ENCODE measurements at places on chromosomes 1 and 21.

GRCh38 chr1:229452956-229453801, 19.3 kb upstream of the ACTA1 start:
- DNase-seq: no peak

- no peak for DNase-seq
Measured at GRCh38 chr1:226363801-226364513, 43.9 kb downstream of the PARP1 start.

GRCh38 chr1:203860396-203861025, 888 bp upstream of the SNRPE start:
- no peak for DNase-seq

GRCh38 chr1:117301901-117302300, 65.3 kb upstream of the MAN1A2 start:
- DNase-seq: no peak

- DNase-seq: no peak
Measured at GRCh38 chr1:66282891-66283621, 250.9 kb upstream of the SGIP1 start.

- no peak for DNase-seq
Measured at GRCh38 chr21:34252751-34253150, 111.1 kb upstream of the KCNE2 start.

GRCh38 chr21:29550205-29550604, 251.5 kb downstream of the BACH1 start:
- no peak for DNase-seq

DNA sequence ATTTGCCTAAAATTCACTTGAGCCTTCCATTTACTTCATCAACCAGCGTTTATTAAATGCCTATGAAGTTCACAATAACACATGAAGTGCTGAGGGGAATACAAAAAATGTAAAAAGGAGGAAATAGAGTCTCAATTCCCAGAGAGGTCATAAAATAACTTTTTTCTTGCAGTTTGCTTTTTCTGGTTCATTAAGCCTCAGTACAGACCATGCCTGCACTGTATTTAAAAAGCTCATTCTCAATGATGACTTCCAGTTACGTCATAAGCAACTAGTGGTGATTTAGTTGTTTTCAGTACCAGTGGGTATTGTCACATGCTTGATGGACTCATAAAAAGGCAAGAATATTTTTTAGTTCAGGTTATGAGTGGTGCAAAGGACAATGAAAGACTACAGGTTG, 160.1 kb upstream of the UBE2U start:
- DNase-seq: no peak

DNA sequence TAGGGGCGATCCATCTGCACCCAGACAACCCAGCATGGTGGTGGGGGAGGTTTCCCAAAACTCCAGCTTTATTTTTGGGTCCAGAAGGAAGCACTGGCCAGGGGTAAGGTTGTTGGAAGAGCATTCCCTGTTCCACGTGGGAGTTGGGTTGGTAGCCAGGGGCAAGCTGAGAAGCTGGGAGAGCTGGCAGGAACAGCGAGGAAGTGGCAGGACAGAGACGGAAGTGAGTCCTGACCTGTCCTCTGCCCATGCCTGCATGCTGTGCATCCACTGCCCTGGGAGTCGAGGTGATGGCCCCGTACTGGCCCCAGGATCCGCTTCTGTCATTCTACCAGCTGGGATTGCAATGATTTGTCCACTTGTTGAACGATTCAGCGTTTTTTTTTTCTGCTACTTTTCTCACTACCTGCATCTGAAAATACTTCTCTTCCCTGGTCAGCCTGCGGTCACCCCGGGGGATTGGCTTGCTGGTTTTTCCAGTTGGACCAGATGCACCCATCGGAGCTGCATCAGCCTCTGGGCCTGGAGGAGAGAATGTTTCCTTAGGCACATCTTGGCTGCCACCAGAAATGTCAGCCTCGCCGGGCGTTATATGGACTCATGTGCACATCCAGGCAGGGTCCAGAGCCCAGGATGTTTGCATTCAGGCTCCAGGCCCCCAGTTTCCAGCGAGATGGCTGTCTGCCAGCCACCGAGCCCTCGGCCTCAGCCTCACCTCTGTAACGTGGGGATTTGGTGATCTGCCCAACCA, 28.3 kb upstream of the TMPRSS2 start:
- DNase-seq: no peak

DNA sequence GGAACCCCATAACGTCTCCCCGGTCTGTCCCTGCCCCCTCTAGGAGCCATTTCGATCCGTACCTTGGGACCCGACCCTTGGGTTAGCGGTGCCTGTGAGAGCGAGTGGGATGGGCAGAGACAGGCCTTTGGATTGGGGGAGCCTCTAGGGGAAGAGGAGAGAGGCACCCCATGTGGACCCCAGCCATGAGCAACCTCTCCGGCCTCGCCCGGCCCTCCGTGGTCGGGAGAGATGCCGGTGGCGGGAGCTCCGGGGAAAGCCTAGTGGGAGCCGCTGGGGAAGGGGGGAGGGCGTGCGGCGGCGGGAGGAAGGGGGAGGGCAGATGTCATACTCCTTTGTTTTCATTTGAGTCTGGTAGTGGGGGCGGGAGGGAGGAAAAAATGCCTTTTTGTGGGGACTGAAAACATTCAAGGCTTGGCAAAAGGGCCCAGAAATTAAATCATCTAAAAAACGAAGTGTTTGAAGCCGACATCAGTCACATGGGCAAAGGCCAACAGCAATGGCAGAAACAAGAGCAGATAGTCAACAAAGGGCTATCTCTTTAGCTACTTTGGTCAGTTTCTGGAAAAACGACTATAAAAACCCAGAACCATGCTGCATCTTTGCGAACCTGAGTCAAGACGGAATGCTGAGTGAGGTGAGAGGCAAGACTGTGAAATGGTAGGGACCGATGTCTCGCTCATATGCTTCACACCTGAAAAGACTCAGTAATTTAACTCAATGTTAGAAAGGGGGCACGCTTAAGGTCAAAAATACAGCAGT, 758 bp downstream of the PTBP2 start:
- peak; percentile 75 for DNase-seq

DNA sequence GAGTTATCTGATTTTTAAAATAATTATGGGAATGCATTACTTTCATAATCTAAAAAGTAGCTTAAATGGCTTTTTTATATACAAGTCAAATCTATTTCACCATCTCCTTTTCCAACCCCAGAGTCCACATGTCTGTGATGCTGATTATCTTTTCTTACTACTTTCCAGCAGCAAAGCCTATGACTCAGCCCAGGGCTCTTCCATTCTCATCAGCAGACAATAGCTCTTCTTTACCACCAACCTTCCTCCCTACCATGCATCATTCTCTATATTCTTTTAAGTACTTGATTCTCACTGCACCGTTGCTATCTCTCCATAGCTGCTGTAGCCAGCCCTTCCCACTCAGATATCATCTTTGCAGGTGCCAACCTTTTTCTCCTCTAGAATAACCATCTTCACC, 61.3 kb downstream of the OVGP1 start:
- DNase-seq: no peak

- no peak for DNase-seq
Measured at GRCh38 chr1:165904948-165905347, 77.5 kb downstream of the UCK2 start.

DNA sequence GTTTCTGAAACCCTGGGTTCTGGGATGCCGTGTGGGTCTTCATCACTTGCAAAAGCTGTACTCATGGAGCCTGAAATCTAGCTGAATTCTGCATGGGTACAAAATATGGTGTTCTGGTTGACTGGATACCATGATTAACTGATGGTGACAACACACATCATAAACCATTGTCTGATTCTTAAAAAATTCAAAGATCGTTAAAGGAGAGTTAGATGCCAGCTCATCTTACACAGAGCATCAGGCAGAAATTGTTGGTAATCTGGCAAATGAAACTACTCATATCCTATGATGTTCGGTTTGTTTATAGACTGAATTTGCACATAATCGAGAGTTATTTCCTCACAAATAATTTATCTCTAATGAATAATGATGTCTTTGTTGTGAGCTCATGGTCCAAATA, 218.1 kb upstream of the PKN2 start:
- DNase-seq: no peak

- no peak for DNase-seq
Measured at GRCh38 chr1:227759341-227760300, 24.4 kb downstream of the SNAP47 start.

GRCh38 chr21:37593740-37594471, 227.3 kb downstream of the DYRK1A start:
- no peak for DNase-seq

DNA sequence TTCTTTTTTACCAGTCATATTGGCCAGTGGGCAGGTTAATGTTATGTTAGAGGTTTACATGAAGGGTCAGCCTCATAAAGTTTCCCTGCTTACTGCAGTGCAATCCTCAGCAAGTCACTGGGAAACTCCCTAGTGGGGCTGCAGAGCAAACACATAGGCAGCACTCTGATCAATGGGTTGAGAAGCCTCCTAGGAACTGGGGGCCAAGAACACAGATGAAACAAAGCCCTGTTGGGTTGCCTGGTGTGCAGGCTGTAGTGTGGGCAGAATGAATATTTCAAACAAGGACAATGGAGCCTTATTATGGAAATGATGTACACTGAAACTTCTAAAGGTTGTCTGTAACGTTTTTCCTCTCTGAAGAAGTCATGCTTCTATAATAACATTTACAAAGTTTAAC, 431.6 kb upstream of the PTBP2 start:
- DNase-seq: no peak

DNA sequence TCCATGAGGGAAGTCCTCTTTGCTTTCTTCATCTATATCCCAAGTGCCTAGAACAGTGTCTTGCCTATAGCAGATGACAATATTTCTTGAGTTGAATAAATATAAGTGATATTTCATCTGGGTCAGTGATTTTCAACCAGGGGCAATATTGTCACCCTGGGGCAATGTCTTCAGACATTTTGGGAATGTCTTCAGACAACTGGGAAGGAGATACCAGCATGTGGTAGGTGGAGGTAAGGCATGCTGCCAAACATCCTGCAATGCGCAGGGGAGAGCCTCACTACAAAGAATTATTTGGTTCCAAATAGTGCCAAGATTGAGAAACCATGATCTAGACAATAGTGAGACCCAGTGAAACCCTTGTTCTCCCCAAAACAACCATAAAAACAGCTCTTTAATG, 54.7 kb downstream of the C1orf94 start:
- no peak for DNase-seq

DNA sequence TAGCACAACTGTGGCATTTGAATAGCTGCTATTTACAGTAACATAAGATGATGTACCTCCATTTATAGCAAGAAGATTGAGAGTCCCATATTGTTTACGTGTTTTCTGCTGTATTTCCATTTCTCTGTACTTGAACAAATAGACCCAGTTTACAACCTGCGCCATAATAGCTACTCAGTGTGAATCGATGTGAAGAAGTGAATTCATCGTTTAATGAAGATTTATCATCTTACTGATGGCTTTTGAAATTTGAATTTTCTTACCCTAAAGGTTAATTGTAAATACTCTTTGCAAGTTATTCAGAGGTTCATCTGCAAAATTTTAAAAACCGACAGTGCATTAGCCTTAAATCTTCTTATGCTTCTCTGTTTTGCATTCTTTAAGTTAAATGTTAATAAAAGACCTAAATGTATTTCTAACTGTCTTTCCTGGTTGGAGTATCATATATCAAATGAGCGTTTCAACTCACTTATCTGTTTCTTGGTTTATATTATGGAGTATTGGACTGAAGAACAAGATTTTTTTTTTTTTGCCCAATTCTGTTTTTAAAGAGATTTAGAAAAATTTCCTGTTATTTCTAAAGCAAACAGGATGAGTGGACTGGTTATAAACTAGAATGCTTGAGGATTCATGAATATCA, 2.2 kb downstream of the MACO1 start:
- no peak for DNase-seq

GRCh38 chr1:147820761-147821297, 60.4 kb upstream of the GJA5 start:
- no peak for DNase-seq

DNA sequence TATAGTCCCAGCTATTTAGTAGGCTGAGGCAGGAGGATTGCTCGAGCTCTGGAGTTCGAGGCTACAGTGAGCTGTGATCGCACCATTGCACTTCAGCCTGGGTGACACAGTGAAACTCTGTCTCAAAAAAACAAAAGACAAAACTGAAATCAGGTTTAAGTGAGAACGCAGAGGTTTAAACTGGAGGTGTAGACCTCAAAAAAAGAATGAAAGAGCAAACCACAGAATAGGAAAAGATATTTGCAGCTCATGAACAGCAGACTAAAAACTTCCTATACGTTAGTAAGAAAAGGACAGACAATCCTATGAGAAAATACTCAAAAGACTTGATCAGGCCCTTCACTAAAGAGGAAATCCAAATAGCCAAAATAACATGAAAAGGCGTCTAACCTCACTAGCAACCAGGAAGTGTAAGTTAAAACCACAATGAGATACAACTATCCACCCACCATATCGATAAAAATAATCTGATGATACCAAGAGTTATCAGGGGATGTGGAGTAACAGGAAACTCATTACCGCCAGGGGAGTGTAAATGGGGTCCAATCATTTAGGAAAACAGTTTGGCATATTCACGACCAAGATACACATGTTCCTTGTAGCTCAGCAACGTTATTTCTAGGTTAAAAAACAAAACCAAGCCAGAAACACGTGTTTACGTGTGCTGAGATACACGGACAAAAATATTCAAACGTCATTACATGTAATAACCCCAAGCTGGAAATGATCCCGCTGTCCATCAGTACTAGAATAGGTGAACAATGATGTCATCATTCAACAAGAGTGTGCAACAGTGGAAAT, 9.8 kb downstream of the TNFRSF9 start:
- DNase-seq: no peak

GRCh38 chr1:158978730-158979129, 31.0 kb upstream of the IFI16 start:
- peak; percentile 47 for DNase-seq

DNA sequence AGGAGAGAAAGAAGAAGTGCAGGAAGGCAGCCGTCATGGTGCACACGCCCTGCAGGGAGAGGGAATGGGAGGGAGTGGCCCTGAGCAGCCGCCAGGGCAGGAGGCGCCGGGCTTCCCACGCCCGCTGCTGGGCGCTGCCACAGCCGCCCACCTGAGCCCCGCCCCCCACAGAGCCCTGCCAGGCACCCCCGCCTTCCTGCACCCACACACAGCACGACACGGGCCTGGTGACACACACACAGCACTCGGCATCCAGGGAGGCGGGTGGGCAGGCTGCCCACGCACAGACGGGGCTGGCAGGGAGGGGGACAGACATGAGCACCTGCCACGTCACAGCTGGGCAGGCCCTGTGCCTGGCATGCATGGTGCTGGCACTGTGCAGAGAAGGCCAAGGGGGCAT, 27.5 kb downstream of the ADGRB2 start:
- DNase-seq: no peak
